ENCODE measurements at places on chromosomes 3 and 15.

DNA sequence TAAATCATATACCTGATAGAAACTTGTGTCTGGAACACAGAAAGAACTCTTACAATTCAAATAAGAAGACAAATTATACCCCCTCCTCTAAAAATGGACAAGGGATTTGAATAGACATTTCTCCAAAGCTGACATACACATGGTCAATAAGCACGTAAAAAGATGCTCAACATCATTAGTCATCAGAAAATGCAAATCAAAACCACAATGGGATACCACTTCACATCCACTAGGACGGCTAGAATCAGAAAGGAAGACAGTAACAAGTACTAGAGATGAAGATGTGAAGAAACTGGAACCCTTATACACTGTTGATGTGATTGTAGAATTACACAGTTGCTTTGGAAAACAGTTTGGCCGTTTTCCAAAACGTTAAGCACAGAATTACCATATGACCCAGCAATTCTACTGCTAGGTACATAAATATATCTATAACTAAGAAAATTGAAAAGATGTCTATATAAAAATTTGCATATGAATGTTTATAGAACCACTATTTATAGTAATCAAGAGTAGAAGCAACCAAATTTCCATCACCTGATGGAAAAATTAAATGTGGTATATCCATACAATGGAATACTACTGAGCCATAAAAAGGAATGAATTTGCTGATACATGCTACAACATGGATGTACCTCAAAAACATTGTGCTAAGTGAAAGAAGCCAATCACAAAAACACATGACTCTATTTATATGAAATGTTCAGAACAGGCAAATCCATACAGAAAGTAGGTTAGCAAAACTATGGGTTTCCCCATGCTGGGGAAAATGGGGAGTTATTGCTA, 60.8 kb downstream of the GREM1 start:
- no peak for DNase-seq

DNA sequence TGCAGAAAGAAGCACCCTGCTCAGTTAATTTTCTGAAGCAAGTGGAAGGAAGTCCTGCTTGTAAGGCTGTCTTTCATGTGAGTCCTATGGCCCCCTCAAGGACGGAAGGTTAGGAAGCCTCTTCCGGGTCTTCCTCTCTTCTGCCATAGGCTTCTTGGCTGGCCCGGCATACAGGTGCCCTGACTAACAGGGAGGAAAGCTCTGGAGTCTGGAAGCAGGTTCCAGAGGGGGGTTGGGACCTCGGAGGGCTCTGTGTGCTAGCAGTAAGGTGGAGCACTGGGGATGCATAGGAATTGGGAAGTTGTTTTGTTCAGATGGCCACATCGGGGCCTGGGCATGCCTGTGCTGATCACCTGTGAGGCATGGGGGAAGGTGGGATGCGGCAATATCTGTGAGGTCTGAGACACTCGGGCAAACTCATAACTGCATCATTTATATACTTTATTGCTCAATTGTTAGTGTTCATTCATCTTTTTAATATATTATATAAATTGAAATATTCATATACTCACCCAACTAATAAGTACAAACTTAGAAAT, 49.6 kb downstream of the TRAK1 start:
- no peak for DNase-seq

DNA sequence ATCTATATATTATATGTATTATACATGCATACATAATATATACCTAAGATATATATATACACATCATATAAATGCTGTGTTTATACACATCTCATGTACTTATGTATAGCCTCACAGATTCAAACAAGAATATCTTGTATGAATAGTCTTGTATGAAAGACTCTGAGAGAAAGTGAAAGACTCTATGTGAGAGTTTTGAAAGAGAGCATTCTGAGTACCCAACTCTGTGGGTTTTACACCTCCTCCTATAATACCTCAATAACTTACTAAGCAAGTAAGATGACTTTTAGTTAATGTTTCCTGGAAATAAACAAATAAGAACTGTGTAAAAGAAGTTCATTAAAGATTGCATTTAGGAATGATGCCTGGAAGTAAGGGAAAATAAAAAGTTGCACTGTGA, 108.1 kb upstream of the GMNC start:
- no peak for DNase-seq

DNA sequence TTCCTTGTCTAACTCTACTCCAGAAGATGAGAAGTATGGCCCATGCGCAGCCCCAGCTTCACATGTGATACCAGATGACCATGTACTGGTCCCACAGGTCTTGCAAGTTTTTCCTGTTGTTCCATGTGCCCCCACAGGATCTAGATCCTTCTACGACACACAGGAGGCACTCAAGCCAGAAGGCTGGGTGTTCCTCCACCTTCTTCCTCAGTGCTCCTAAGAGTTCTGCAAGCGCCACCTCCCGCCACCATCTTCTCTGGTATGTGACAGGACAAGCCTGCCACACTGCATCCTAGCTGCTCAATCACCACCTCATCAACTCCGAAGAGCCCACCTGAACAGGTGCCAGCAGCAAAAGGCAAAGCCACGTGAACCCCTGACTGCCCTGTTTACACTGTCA, 43.1 kb downstream of the XXYLT1 start:
- DNase-seq: no peak

DNA sequence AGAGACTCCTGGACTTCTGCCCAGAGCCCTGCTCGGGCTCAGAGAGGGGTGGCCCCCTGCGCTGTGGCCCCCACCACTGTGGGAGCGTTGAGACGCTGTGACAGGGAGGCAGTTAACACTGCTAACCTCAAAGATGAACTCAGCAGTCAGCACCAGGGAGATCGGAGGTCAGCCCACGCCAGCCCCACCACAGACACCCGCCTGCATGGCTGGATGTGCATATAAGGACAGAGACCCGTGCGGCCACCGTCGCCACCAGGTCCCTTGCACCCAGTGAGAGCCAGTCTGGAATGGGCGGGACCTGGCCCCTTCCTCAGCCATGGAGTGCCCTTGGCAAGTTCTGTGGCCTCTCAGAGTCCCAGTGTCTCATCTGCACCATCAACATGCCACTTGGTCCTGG, 48.5 kb upstream of the FURIN start:
- no peak for DNase-seq

GRCh38 chr15:67685008-67685599, 140.2 kb upstream of the SKOR1 start:
- DNase-seq: no peak

GRCh38 chr3:98754483-98754882, 8.7 kb upstream of the ST3GAL6 start:
- no peak for DNase-seq

GRCh38 chr3:15476378-15476777, 45.1 kb downstream of the COLQ start:
- no peak for DNase-seq

DNA sequence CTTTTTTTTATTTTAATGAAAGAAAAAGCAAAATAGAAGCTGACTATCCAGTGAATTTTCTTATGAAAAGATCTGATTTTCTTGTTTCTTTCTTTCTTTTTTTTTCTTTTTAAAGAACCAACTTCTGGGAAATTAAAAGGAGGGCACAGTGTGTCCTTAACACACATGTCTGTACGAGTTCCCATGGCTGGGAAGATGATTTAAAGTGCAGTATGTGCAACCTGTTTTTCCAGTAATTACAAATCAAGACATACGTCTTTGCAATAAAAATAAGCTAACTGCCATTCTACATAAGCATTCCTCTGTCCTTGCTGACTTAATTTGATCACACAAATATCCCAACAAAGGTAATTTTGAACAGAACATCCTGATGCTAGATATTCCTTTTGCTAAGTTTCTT, 416.1 kb downstream of the ROBO1 start:
- DNase-seq: no peak

DNA sequence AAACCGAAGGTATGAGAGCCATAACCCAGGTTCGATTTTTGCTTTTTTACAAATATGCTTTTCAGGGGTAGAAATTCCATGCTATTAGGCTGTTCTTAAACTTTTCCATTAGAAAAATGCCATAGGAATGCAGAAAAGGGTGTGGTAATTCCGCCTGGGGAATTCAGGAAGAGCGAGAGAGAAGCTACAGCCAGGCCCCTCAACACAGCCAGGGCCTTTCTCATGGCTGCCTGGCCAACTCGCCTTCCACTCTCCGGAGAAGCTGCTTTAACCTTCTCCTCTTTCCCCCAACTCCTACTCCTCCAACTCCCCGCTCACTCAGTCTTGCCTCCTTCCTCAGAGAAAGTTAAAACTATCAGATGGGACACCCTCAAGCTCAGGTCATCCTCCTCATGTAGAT, 9.1 kb upstream of the TICRR start:
- DNase-seq: no peak

GRCh38 chr3:160754371-160754854, 1.6 kb upstream of the PPM1L start:
- DNase-seq: peak; percentile 5

GRCh38 chr3:147737376-147737775, 328.2 kb downstream of the ZIC1 start:
- no peak for DNase-seq

DNA sequence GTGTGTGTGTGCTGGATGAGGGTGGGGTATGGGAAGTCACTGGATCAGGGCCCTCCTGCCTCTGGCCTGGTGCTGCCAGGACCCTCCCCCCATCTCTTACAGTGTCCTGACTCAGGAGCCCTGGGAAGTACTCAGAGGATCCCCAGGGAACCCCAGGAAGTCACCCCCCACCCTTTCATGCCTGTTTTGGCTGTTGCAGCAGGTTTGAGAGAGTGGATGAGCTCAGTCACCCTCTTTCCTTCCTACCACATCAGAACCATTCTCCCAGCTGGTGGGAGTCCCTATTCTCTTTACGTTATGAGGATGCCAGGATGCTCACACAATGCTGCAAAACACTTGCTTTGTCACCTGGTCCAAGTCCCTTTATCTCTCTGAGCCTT, 59.0 kb downstream of the BDH1 start:
- DNase-seq: no peak
